NCI-H1092 treated with DMSO at 0.1 percent for 48 hours (cell line): ENCODE measurements at places on chromosomes 3 and 15.

DNA sequence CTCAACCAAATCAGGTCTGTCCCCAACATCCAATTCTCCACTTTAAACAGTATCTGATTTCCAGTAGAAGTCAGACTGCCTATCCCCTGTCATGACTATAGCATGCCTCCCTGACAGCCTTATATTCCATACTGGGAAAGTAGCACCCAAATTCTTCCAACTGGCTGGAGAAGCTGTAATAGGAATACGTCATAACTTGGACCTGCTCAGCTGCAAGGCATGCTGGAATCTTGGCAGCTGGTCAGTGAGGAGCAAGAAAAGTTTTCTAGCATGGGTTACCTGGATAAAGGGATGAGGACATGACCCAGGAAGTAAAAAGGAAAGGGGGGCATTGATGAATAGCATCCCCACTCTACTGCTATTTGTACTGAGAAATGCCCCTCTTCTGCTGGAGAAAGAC, 8.9 kb downstream of the SEMA5B start:
- DNase-seq: no peak

GRCh38 chr15:61220125-61220524, 9.0 kb downstream of the RORA start:
- DNase-seq: no peak

DNA sequence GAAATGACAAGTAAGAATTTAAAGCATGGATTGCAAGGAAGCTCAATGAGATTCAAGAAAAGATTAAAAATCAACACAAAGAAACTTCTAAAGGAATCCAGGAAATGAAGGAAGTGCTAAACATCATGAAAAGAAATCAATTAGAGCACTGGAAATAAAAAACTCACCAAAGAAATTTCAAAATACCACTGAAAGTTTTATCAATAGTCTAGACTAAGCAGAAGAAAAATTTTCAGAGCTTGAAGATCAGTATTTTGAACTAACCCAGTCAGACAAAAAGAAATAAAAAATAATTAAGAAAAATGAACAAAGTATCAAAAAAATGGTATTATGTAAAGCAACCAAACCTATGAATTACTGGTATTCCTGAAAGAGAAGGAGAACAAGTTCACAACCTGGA, 60.6 kb downstream of the FAM227B start:
- no peak for DNase-seq

DNA sequence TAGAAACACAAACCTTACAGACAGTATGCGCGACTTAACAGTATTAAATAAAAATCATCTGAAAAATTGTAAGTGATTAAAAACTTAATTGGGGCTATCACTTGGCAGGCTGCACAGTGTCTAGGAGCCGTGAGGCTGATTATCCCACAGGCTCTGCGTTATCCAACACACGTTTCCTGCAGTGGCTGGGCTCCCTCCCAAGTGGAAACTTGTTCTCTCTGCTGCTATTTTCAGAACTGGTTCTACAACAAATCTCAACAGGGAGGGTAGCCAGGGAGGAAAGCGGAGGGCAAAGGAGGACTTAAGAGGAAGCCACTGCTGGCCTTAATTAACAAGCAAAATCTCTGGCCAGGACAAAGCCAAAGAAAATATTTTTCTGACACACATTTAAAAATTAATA, 555.2 kb downstream of the MAGI1 start:
- DNase-seq: no peak

DNA sequence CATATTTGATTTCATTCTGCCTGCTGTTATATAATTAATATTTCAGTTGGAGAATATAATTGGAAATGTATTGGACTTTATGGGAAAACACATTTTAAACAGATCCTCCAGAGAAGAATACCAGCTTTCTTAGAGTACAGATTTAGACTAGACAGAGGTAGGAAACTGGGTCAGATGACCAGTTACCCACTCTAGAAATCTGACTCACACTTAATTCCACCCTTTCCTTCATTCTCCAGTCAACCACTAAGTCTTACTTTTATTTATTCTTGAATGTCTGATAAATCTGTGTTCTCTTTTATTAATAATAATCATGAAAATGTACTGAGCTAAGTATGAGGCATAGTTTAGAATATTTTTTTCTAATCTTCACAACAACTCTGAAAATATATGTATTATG, 110.7 kb downstream of the LRRC49 start:
- DNase-seq: no peak

- no peak for DNase-seq
These were observed 544.7 kb upstream of the ROBO2 start for GRCh38 chr3:76495216-76495615.

DNA sequence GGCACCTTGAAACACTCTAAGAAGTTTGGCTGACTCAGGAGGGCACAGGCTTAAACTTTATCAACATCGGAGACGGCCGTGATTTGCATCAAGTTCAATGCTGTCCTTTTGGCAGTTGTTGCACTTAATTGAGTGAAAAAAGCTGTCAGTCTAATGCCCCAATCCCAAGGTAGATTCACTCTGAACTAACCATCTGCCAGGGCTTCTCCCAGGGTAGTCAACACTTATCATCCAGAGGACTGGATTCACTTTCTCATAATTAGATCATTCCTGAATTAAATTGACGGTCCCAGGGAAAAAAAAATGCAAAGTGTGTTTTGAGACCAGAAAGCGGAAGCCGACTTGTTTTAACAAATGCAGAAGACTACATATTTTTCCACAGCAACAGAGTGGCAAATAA, 28.5 kb downstream of the RORA start:
- no peak for DNase-seq

DNA sequence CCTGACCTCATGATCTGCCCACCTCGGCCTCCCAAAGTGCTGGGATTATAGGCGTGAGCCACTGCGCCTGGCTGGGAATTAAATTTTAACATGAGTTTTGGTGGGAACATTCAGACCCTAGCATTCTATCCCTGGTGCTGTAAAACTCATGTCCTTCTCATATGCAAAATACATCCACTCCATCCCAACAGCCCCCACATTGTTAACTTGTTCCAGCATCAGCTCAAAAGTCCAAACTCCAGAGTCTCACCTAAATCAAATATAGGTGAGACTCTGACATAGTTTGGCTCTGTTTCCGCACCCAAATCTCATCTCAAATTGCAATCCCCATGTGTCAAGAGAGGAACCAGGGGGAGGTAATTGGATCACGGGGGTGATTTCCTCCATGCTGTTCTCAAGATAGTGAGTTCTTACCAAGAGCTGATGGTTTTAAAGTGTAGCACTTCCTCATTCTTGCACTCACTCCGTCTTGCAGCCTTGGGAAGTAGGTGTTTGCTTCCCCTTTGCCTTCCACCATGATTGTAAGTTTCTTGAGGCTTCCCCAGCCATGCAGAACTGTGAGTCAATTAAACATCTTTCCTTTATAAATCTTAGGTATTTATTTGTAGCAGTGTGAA, 96.2 kb upstream of the PLCL2 start:
- DNase-seq: no peak

DNA sequence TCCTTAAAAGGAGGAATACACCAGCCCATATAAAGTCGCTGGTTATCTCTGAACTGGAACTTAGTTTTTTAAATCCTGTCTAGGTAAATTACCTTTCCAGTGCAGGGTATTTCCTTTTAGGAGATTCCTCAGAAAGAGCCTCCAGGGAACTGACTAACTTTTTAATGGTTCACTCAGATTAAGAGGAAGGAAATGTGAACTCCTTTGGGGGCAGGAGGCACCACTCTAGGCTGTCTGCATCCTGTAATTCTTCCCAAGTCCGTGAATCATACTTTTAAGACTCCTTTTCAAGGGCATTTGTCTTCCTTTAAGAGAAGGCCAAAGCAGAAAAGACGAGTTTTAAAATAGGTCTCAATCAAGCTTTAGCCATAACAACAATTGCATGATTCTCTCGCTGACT, 871.2 kb upstream of the NR2F2 start:
- no peak for DNase-seq

- DNase-seq: no peak
These were observed 20.1 kb upstream of the MCF2L2 start for GRCh38 chr3:183448369-183449128.

GRCh38 chr3:67018789-67019526, 20.9 kb downstream of the KBTBD8 start:
- no peak for DNase-seq

- DNase-seq: peak; percentile 20
These were observed 156.7 kb upstream of the MEF2A start for GRCh38 chr15:99409097-99409473.

- no peak for DNase-seq
These were observed 522.4 kb upstream of the ADAMTS9 start for GRCh38 chr3:65210026-65210814.

DNA sequence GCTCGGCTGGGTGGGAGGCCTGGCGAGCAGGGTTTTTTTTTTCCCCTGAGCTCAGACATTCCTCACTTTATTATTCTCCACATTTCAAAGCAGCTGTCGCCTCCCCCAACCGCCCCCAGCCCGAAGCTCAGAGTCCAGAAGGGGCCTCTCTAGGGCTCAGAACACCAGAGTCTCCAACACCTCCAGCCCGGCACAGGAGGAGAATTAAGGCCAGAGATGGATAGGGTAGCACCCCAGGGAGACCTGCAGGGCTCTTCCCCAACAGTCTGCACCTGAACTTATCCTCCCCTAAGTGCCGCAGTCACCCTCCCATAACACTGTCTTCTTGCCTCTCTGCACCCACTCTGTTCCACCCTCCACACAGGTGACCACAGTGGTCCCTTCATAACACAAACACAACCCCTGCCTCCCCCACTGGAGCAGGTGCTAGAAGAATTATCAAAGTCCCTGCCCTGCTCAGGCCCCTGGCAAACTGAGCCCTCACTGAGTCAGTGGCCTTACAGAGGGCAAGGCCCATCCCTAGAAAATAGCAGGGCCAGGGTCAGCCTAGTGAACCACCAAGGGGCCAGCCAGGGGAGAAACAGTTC, 14.1 kb downstream of the MYL3 start:
- DNase-seq: no peak

DNA sequence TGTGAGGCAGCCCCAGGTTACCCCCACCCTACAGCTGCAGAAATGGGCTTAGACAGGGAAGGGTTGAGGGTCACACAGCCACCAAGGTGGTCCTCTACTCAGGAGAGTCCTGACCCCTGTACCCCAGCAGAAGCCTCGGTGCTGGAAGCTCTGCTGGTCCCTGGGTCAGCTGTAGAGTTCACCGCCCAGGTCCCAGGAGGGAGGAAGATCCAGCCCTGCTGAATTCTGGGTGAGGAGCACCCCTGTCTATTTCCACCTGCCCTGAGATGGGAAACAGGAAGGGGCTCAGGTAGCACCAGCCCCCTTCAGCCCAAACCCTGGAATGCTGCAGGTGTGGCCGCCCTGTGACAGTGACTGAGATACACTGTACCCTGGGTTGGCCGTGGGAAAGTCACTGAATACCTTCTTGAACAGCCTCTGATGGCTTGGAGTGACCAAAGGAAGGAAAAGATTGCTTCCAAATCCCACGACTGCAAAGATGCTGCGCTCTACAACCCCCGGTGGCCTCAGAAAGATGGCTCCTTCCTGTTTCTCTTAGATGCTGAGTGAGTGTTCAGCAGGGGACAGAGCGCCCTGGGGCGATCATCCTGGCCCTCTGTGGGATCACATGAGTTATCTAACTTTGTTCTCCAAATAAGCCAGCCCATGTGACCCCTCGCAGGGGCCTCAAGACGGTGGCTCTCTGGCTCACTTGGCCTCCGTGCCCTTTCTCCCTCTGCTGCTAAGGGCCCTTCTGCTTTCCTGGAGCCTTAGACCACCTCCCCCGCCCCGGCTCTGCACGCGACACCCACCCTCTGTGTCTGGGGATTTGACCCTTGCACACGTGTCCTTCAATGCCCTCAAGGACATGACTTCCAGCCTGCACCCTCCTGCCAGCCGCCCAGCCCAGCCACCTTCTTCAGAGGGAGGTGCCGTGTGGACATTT, 141.9 kb downstream of the NSMCE3 start:
- DNase-seq: no peak

DNA sequence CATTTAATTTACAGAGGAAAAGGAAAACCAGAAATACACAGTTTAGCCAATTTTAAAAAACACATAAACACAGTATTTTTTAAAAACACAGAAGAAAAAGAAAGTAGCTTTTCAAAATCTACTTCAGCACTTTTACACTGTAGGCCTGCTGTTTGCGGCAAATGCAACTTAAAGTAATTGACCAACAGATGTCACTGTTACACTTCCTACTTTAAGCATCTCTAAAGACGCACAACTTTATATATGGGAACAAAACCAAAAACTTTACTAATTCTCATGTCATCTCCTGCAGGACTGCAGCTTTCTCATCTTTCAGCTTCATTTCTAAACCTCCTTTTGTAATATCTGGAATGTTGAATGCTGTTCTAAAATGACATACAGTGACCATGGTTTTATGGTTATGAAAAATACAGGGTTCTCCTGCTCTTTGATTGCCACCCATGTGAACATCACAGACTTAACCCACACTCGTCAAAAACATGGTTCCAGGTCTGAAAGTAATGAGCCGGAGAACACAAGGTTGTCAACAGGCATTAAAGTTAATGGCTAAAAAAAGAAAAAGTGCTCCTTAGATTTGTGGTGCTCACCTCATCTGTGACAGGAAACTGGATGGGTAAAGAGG, 107.9 kb downstream of the FMN1 start:
- DNase-seq: peak; percentile 27

- DNase-seq: no peak
These were observed 280.5 kb downstream of the MBNL1 start for GRCh38 chr3:152549263-152549662.

DNA sequence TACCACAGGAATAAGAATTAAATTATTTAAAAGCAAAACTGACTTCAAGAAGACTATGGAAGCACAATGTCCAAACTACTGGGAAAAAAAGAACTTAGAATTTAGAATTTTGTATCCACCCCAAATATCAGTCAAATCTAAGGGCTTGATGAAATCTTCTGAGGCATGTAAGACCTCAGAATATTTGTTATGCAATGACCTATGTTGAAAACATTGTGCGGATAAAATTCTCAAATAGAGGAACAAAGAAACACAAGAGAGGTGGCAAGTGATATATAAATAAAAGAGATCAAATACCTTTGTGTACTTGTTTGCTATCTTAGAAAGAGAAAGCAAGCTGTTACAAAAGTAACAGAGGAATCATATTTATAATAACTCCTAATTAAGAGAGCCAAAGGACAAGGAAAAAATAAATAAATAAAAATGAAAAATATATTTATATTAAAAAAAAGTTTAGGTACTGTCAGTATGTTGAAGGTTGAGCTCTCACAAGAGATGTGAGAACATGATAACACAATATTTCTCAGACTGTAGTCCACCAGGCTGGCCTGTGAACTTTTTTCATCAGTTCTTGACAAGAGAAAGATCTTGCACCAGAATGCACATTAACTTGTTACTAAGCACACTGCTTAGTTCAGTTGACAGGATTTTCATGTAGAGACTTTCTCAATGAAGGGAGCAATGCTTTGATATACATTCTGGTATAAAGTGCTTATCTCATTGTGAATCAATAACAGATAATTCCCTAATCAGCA, 50.0 kb downstream of the CPA3 start:
- no peak for DNase-seq

GRCh38 chr3:40891186-40891585, 308.1 kb upstream of the CTNNB1 start:
- DNase-seq: no peak
